ENCODE measurements at places on chromosomes 6 and 20. TPM values are rescaled to one million over a fixed set of nuclear protein-coding genes. Genes with fewer than 3 reads are reported as not detected.
A peak's percentile ranks its signal among the peaks of the same experiment; 100 is the strongest.

DNA sequence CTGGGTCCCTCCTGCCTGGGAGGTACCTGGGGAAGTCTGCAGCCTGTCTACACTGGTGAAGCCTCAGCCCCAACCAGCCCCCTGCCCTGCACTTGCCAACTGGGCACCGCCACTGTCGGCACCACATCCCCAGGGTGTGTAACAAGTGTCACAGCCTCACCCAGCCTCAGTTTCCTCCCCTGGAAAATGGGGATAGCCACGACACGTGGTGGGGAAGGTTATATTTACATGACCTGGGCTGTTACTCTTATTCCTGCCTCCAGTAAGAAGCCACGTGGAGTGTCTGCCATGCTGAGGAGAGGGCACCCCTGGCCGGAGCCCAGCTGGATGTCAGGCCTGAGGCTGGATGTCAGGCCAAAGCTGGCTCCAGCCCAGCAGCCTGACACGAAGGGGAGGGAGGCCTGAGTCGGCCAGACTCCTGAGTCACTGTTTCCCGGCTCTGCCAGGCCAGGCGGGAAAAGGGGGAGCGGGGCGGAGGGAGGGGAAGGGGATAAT is 44.9 kb downstream of the SNAI1 start:
- no peak for DNase-seq

GRCh38 chr6:107871976-107872375 is 47.9 kb upstream of the SCML4 start:
- DNase-seq = no peak

DNA sequence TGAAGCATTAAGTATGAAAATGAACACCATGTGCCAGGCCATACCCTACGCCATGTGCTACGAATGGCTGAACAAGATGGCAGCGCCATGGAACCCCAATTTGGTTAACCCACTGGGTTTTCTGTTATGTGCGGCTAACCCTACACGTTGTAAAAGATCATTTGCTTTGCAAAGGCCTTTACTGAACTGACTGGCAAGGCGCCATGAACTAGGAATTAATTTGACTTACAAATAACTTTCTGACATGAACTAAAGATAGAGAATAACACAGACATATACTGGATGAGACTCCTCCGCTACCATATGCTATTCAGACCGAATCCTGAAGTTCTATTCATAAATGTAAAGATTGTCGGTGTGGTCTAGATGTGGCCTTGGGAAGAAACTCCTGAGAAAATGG is 3.9 kb downstream of the CNKSR3 start:
- no peak for DNase-seq

GRCh38 chr20:34983995-34984735 is 28.5 kb downstream of the MYH7B start:
- no peak for DNase-seq

- DNase-seq = peak; percentile 43
These were observed 39.4 kb upstream of the KCNK16 start for GRCh38 chr6:39361657-39362486.

Gene SMLR1
- not detected for total RNA-seq

DNA sequence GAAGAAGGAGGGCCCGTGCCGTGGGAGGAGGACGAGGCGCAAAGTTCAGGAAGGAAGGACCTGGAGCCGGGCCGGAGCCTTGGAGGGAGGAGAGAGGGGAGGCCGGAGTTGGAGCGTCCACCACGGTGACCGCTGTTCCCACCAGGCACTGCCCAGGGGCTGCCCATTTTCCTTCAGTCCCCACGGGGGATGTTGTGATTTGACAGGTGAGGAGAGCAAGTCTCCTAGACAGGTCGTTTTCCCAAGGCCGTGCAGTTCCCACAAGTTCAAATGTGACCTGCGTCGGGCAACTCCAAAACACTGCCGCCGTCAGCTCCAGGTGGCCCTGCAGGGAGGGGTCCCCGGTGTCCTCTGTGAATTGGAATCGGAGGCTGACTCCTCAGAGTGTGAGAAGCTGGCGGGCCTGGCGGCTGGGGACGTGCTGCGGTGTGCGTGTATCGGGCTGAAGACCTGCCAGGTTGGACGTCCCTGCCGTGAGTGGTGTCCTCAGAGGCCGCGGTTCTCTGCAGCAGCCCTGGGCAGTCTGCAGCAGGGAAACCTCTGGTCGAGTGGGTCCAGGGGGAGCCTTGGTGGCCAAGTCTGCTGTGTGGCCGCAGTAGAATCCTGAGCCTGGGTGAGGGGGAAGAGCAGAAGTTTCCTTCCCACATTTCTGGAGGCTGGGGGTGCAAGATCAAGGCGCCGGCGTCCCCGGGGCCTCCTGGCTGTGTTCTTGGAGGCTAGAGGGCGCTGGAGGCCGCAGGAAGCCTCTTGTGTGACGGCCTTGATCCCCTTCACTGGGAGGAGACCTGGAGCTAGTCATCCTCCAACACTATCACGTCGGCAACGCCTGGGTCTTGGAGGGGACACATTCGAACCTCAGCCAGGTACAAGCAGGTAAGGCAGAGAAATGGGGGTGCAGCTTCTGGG is 115.1 kb upstream of the FRMD1 start:
- no peak for DNase-seq

GRCh38 chr6:70134542-70134941 is 168.3 kb downstream of the COL9A1 start:
- DNase-seq = no peak

Gene BPIFA1
- not detected for total RNA-seq

DNA sequence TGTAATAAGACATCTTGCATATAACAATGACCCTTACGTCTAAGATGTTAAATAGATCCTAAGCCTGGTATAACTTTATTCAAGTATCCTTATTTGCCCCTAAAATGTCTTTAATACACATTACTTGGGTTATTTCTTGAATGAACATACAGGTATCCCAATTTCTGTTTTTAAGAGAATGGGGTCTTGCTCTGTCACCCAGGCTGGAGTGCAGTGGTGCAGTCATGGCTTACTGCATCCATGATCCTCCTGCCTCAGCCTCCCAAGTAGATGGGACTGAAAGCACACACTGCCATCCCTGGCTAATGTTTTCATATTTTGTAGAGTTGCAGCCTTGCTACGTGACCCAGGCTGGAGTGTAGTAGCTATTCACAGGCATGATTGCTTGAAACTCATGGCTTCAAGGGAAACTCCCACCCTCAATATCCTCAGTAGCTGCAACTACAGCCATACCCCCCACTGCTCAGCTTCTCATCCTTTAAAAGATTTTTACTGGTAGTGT is 10.4 kb upstream of the ZNFX1 start:
- no peak for DNase-seq

Gene DNAH8
- total RNA-seq = 0.22 TPM

Gene SYNCRIP
- 51.5 TPM for total RNA-seq

All from tibial nerve (tissue), 4 donors.